Aorta (tissue), 5 donors: ENCODE measurements at places on chromosomes 4 and X.

- no peak for DNase-seq
- no peak overlapping the region for H3K27ac ChIP-seq
- H3K4me1 ChIP-seq = no peaks in the 10 kb centered on the region
- no peaks in the 10 kb centered on the region for H3K27me3 ChIP-seq
Measured at GRCh38 chr4:5719350-5720055, 8.5 kb downstream of the EVC start.

DNA sequence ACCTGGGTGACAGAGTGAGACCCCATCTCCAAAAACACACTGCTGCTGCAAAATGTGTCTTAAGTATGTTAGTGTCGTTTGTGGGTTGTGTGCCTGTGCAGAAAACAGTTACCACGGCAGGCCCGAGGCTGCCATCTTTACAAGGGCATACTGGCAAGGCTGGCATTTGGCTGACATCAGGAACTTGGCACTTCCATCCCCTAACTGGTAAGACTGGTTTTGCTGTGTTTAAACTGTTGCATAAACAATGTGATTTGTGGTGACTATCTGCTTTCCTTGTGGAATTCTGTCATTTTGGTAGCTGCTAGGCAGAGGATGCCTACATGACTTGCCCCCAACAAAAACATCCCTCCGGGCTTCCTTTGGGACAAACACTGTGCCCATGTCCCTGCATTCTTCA, 12.3 kb downstream of the LRP2BP start:
- no peak overlapping the region for H3K27ac ChIP-seq
- DNase-seq = no peak
- H3K27me3 ChIP-seq = no peaks in the 10 kb centered on the region
- no peak overlapping the region for H3K4me3 ChIP-seq
- H3K4me1 ChIP-seq = no peaks in the 10 kb centered on the region
- H3K36me3 ChIP-seq = no peaks in the 10 kb centered on the region

DNA sequence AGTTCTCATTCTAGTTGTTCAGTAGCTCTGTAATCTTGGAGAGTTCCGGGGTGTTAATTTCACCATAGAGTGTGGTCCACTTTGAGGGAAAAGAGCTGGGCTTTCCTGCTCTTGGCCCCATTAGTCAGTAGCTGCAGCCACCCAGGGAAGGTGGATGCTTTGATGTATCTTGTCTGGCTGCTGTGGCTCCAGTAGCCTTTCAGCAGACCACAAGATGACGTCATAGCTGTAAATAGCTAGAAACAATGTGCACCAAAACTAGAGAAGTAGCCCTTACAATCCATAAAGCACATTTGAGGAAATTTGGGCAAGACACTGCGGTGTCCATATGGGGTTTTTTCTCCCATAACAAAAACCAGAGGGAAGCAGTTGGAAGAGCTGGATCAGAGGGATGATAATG, 32.9 kb upstream of the PRPS2 start:
- no peaks in the 10 kb centered on the region for H3K4me1 ChIP-seq
- no peaks in the 10 kb centered on the region for H3K27me3 ChIP-seq
- no peak for DNase-seq
- no peak overlapping the region for H3K27ac ChIP-seq

GRCh38 chrX:49988143-49988542, 65.7 kb downstream of the CLCN5 start:
- no peak overlapping the region for H3K27ac ChIP-seq
- no peak for DNase-seq
- H3K27me3 ChIP-seq = no peaks in the 10 kb centered on the region
- no peaks in the 10 kb centered on the region for H3K36me3 ChIP-seq

DNA sequence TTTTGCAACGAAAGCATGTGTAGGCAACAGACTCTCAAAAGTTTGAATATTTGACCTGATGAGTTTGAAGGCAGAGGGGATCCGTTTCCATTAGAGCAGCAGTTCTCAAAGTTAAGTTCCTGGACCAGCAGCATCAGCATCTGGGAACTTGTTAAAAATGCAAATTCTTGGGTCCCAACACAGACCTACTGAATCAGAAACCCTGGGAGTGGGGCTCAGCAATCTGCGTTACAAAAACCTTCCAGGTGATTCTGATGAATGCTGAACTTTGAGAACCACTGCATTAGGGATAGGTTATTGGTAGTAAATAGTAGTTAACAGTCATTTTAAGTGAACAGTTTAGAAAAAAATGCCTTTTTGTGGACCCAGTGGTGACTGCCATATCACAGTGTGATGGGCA, 98.8 kb downstream of the PDE5A start:
- H3K27me3 ChIP-seq = no peaks in the 10 kb centered on the region
- no peak overlapping the region for H3K27ac ChIP-seq
- peaks cover 6% of the 10 kb centered on the region for H3K4me1 ChIP-seq
- DNase-seq = no peak

GRCh38 chr4:72817012-72817411, 248.0 kb upstream of the ADAMTS3 start:
- peak overlapping the region; percentile 3 for H3K27ac ChIP-seq
- no peaks in the 10 kb centered on the region for H3K27me3 ChIP-seq
- H3K4me3 ChIP-seq = no peak overlapping the region

GRCh38 chr4:149247164-149247563, 568.5 kb downstream of the IQCM start:
- no peaks in the 10 kb centered on the region for H3K4me1 ChIP-seq
- H3K27me3 ChIP-seq = no peaks in the 10 kb centered on the region

DNA sequence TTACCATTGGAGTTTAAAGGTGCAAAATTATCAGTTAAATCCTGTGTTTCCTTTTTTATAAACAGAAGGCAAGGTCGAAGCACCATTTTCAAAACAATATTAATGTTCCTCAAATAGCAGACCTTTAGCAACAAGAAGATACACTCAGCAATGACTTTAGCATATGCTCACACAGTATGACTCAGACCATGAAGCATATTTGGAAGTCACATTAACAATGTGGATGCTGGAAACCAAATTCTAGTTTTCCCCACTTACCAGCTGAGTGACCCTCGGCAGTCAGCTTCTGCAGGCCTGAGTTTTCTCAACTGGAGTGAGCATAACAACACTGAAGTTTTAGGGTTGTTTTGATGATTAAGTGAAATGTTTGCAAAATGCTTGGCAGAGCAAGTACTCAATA, 130.5 kb downstream of the ANK2 start:
- no peaks in the 10 kb centered on the region for H3K36me3 ChIP-seq
- no peak overlapping the region for H3K27ac ChIP-seq
- H3K4me1 ChIP-seq = no peaks in the 10 kb centered on the region

DNA sequence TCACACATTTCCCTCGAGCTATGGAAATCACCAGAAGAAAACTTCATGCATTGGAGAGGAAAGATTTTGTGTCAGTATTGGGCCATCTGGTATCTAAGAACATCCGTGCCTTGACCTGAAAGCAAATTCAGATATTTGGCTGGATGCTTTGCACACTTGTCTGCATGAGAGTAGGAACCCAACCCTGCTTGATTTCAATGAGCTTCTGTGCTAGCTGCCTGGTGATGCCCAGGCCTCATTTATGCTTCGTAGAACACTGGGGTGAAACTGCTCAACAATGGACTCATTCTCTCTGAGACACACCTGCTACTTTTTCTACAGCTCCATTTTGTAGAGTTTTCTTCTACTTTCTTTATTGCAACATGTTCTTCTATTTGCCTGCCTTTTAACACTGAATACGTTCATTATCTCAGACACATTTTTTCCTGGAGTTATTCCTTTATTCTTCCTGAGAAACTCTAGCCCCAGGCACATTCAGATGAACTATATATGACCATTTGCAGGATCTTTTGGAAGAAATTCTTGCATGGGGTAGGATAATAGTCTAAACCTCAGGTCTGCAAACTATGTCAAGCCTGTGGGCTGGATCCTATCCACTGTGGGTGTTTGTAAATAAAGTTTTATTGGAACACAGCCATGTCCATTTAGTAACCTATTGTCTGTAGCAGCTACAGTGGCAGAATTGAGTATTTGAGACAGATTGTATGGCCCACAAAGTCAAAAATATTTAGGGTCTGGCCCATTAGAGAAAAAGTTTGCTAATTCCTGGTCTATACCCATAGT, 83.8 kb upstream of the CLCN4 start:
- no peak for DNase-seq
- H3K36me3 ChIP-seq = peaks cover 2% of the 10 kb centered on the region
- H3K4me1 ChIP-seq = no peaks in the 10 kb centered on the region
- H3K27me3 ChIP-seq = no peaks in the 10 kb centered on the region

DNA sequence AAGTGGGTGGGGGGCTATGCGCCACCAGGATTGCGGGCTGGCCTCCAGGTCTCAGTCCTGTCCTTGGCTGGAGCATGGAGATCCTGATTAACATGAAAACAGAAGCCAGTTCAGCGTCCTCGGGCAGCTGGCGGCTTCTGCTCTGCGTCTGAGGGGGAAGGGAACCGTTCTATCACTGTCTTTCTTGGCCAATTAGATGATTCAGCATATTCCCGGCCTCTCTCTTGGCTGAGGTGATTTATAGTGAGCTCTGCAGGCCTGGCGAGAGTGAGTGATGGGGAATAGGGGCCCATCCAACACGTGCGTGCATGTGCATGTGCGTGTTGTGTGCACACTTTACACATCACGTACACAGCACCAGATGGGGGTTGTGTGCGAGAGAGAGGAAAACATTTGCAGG, 145.8 kb upstream of the ATP6AP2 start:
- no peaks in the 10 kb centered on the region for H3K4me1 ChIP-seq
- no peaks in the 10 kb centered on the region for H3K36me3 ChIP-seq
- H3K27ac ChIP-seq = no peak overlapping the region
- no peaks in the 10 kb centered on the region for H3K27me3 ChIP-seq
- no peak overlapping the region for H3K4me3 ChIP-seq
- DNase-seq = no peak

DNA sequence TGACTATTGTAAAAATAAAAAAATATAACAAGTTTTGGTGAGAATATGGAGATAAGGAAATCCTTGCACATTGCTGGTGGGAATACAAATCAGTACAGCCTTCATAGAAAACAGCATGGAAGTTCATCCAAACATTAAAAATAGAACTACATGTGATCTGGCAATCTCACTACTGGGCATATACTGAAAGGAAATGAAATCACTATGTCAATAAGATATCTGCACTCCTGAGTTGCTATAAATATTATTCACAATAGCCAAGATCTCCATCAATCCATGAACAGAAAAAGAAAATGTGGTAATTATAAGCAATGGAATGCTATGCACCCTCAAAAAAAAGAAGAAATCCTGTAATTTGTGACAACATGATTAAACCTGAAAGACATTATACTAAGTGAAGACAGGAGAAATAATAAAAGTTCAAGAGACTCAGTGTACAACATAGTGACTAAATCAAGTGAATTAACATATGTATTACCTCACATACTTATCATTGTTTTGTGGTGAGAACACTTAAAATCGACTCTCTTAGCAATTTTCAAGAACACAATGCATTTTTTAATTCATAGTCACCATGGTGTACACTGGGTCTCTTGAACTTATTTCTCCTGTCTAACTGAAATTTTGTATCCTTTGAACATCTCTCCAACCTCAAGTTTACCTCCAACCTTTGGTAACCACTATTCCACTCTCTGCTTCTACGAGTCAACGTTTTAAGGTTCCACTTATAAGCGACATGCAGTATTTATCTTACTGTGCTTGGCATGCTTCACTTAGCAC, 1703.7 kb upstream of the AGA start:
- no peak overlapping the region for H3K27ac ChIP-seq
- no peak overlapping the region for H3K4me3 ChIP-seq
- no peak for DNase-seq
- no peaks in the 10 kb centered on the region for H3K36me3 ChIP-seq
- no peaks in the 10 kb centered on the region for H3K4me1 ChIP-seq
- H3K27me3 ChIP-seq = no peaks in the 10 kb centered on the region

GRCh38 chr4:110231869-110232268, 33.5 kb upstream of the ELOVL6 start:
- no peak overlapping the region for H3K27ac ChIP-seq
- no peaks in the 10 kb centered on the region for H3K27me3 ChIP-seq
- H3K4me1 ChIP-seq = no peaks in the 10 kb centered on the region
- H3K4me3 ChIP-seq = no peak overlapping the region
- H3K36me3 ChIP-seq = no peaks in the 10 kb centered on the region
- no peak for DNase-seq

DNA sequence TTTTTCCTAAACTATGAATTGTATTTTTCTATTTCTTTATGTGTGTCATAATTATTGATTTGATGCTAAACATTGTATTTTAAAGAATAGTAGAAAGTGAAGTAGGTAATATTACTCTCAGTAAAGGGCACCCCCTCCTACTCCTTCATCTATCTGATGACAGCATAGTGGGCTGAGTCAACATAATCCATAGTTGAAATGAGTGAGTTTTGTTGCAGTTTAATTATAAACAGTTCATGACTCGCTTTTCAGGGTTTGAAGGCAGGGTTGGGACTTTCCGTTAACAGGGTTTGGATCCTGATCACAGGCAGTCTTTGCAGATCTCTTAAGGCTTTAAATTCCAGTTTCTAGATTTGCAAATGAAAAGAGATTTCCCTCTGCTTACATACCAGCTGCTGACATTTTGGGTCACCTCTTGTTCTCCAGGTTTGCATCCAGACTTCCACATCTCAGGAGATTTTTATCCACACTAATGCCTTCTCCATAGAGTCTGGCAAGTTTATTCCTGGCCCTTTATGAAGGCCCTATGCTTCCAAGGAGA, 54.0 kb upstream of the TACR3 start:
- H3K36me3 ChIP-seq = no peaks in the 10 kb centered on the region
- no peak for DNase-seq
- H3K27ac ChIP-seq = no peak overlapping the region
- H3K4me1 ChIP-seq = no peaks in the 10 kb centered on the region
- H3K4me3 ChIP-seq = no peak overlapping the region

DNA sequence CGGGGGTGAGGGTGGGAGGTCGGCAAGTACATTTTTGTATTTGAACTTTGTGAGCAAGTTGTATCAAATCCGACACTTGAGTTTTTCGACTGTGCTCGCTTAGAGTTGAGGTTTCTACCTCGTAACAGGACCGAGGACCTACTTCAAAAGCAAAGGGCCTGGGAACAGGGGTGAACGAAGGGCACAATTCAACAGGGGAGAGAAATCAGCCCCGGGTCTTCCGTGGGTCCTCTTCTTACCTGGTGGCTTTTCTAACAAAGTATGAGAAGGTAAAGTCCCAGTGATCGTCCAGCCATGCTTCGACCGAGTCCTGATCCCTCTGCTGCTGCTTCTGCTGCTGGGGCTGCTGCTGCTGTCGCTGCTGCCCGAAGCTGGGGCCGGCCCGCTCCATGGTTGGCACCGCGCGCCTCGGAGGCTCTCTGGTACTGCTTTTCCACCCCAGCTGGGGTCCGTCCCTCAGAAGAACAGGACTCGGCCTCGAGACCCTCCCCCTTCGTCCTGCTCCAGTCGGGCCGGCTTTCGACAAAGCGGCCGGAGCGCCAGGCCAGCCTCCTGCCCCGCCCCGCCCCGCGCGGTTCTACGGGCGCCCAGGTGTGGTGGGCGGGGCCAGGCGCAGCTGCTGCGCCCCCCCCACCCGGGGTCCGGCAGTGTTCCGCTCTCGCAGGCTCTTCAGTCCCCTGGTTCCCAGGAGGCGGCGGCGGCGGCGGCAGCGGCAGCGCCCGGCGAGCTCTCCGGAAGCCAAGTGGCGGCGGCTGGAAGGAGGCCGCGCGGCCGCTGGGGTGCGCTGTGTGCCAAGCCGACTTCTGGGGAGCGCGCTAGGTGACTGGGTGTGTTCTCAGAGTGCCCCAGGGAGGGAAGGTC, at the start of gene PDE5A:
PDE5A (minus strand) TSS at position 524 of the 861 bp plus-strand sequence; CDS start at position 391, 133 bp downstream.
- peak; percentile 87 for DNase-seq
- peak within 1 kb of the TSS; percentile 63 for H3K4me3 ChIP-seq
- H3K36me3 ChIP-seq = no peaks in the 10 kb centered on the region
- peak within 1 kb of the TSS; percentile 96 for H3K27ac ChIP-seq

GRCh38 chr4:117664706-117665444, 369.4 kb upstream of the NDST3 start:
- H3K27me3 ChIP-seq = no peaks in the 10 kb centered on the region
- H3K4me3 ChIP-seq = no peak overlapping the region
- DNase-seq = no peak
- H3K4me1 ChIP-seq = no peaks in the 10 kb centered on the region
- no peaks in the 10 kb centered on the region for H3K36me3 ChIP-seq
